ENCODE measurements at places on chromosomes 16 and 17.

- ATAC-seq = no peak
Observed at GRCh38 chr16:88301886-88302285, 80.9 kb upstream of the ZNF469 start.

GRCh38 chr17:48609759-48610281, 997 bp downstream of the HOXB7 start:
- ATAC-seq = no peak

DNA sequence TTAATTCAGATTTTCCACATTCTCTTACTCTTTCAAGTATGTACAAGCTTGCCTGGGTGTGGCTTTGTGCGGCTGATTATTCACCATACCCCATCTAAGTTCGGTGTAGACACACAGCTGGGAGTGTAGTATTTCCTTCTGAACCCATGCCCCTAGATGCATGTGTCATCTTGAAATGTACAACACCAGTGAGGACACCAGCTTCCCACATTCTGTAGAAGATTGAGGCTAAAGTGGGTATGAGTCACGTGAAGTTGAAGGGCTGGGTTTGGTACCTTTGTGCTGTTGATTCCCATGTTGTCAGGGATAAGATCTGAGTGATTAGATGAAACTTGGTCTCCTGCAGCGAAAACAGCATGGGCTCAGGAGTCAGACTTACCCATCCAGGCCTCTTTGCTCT, 14.6 kb upstream of the DHX8 start:
- peak; percentile 98 for ATAC-seq

DNA sequence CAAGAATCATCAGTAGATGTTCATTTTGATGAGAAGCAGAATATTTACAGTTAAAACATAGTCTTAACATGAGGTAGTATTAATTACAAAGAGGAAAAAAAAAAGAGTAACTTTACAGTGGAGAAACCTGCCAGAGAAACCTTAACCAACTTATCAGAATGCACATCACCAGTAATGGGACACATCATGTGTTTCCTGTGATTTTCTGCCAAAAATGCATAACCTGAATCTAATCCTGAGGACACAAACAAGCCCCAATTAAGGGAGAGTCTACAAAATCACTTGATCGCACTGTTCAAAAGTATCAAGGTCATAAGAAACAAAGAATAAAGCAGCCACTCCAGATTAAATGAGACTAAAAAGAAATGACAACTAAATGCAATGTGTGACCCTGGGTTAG, 18.2 kb upstream of the QRICH2 start:
- ATAC-seq = no peak
